A549 treated with ZK216348 at 1 μM for 4 hours (cell line): ENCODE measurements at places on chromosomes 4 and X. TPM values are rescaled to one million over a fixed set of nuclear protein-coding genes. Genes with fewer than 3 reads are reported as not detected.

CXCL1 gene
- 8.3 to 14.5 TPM (median 12.0 TPM) in 5 replicates for total RNA-seq

MYOZ2 gene
- total RNA-seq, result not detected in 5 replicates

FOXR2 gene
- total RNA-seq, result not detected in 5 replicates

SMS gene
- 190 to 237 TPM (median 200 TPM) in 5 replicates for total RNA-seq

FAM184B gene
- 0.02 to 0.07 TPM (median 0.04 TPM) in 5 replicates for total RNA-seq

GAGE12E gene
- total RNA-seq, result not detected in 5 replicates

PDE5A gene
- total RNA-seq, result 0.09 to 0.37 TPM (median 0.23 TPM) in 5 replicates

MRFAP1 gene
- 234 to 277 TPM (median 251 TPM) in 5 replicates for total RNA-seq

NUP62CL gene
- 13.3 to 20.0 TPM (median 15.5 TPM) in 5 replicates for total RNA-seq

CFI gene
- total RNA-seq, result 0.48 to 0.85 TPM (median 0.75 TPM) in 5 replicates

FRYL gene
- total RNA-seq, result 7.1 to 11.0 TPM (median 9.8 TPM) in 5 replicates

FANCB gene
- total RNA-seq, result 1.2 to 3.9 TPM (median 3.1 TPM) in 5 replicates

PRSS12 gene
- 0.26 to 0.62 TPM (median 0.42 TPM) in 5 replicates for total RNA-seq

ZMAT1 gene
- total RNA-seq, result 0.05 to 0.07 TPM (median 0.05 TPM) in 3 of 5 replicates, not detected in the others

LUZP4 gene
- 0.09 TPM in 1 of 5 replicates, not detected in the others for total RNA-seq

TGIF2LX gene
- not detected in 5 replicates for total RNA-seq

TSC22D3 gene
- 77.2 to 95.4 TPM (median 90.2 TPM) in 5 replicates for total RNA-seq

GPR143 gene
- 0.20 to 0.56 TPM (median 0.46 TPM) in 3 of 5 replicates, not detected in the others for total RNA-seq

ADAMTS3 gene
- not detected in 5 replicates for total RNA-seq

SPACA5 gene
- not detected in 5 replicates for total RNA-seq

SFRP2 gene
- not detected in 5 replicates for total RNA-seq

PNMA3 gene
- total RNA-seq, result 0.07 to 0.31 TPM (median 0.20 TPM) in 5 replicates

CT45A1 gene
- total RNA-seq, result not detected in 5 replicates

P2RY4 gene
- total RNA-seq, result not detected in 5 replicates

IL2 gene
- total RNA-seq, result not detected in 5 replicates

CYBB gene
- total RNA-seq, result not detected in 5 replicates

SLC4A4 gene
- 0.96 to 2.4 TPM (median 1.9 TPM) in 5 replicates for total RNA-seq

NLGN4X gene
- total RNA-seq, result not detected in 5 replicates

FRG2 gene
- 0.12 TPM in 1 of 5 replicates, not detected in the others for total RNA-seq

WDR17 gene
- 1.5 to 2.6 TPM (median 1.8 TPM) in 5 replicates for total RNA-seq

ZNF718 gene
- 0.39 to 0.80 TPM (median 0.50 TPM) in 5 replicates for total RNA-seq

PPP4R3C gene
- total RNA-seq, result not detected in 5 replicates

BLOC1S4 gene
- 14.5 to 18.0 TPM (median 16.5 TPM) in 5 replicates for total RNA-seq

RAI2 gene
- total RNA-seq, result 0.11 to 0.40 TPM (median 0.21 TPM) in 4 of 5 replicates, not detected in the other

FSTL5 gene
- 0.18 TPM in 1 of 5 replicates, not detected in the others for total RNA-seq

DMD gene
- total RNA-seq, result not detected in 5 replicates

FATE1 gene
- not detected in 5 replicates for total RNA-seq

PABPC4L gene
- total RNA-seq, result 0.02 to 0.10 TPM (median 0.07 TPM) in 4 of 5 replicates, not detected in the other

ANOS1 gene
- 0.04 to 0.32 TPM (median 0.10 TPM) in 4 of 5 replicates, not detected in the other for total RNA-seq
